ENCODE measurements at places on chromosomes 6 and 20. TPM values are rescaled to one million over a fixed set of nuclear protein-coding genes. Genes with fewer than 3 reads are reported as not detected.
A peak's percentile ranks its signal among the peaks of the same experiment; 100 is the strongest.

Gene LAMA2
- total RNA-seq: 94.0 TPM

Gene PAX1
- total RNA-seq: 0.81 TPM

Gene PDE10A
- total RNA-seq: 25.9 TPM

Gene RNF182
- total RNA-seq: 4.4 TPM

DNA sequence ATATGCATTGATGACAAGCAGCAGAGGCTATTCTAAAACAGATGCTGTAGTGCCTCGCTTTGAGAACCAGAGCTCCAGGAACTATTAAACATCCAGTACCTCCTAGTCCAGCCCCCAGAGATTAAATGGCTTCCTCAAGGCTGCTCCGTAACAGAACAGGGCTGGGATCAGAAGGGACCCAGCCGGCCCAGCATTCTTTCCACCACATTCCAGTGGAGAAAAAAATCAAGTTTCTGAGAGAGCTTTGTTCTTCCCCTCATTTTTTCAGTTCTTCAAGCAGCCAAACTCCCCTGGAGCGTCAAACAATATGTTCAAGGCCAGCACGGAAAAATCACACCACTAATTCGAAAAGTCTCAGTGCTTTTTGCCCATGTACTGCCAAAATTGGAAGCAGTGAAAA lies 5.8 kb upstream of the STMND1 start:
- no peaks in the 10 kb centered on the region for H3K27me3 ChIP-seq
- H3K36me3 ChIP-seq: no peaks in the 10 kb centered on the region
- no peak overlapping the region for H3K4me3 ChIP-seq
- no peak for DNase-seq

DNA sequence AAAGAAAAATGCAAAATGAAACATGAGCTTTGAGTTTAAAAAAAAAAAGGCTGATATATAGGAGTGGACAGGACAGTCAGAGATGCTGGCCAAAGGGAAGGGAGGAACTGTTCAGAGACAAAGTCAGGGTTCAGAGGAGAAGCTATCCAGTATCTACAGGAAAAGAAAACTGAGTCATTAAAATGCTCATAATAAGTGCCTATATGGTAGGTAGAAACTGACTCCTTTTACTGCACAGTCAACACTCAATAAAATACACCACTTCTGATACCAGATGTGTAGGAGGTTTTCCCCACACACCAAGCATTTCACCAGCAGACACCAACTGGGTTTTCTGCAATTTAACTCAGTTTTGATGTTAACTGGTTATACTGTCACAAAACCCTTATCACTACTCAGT lies 32.9 kb downstream of the FRK start:
- DNase-seq: no peak
- H3K27me3 ChIP-seq: no peaks in the 10 kb centered on the region
- no peak overlapping the region for H3K4me3 ChIP-seq
- no peak overlapping the region for H3K27ac ChIP-seq
- no peaks in the 10 kb centered on the region for H3K36me3 ChIP-seq
- no peaks in the 10 kb centered on the region for H3K4me1 ChIP-seq

GRCh38 chr6:126546541-126547120 lies 206.7 kb downstream of the CENPW start:
- no peaks in the 10 kb centered on the region for H3K36me3 ChIP-seq
- DNase-seq: no peak
- no peak overlapping the region for H3K27ac ChIP-seq
- no peaks in the 10 kb centered on the region for H3K4me1 ChIP-seq
- H3K4me3 ChIP-seq: no peak overlapping the region

- H3K27ac ChIP-seq: no peak overlapping the region
- H3K36me3 ChIP-seq: no peaks in the 10 kb centered on the region
- H3K27me3 ChIP-seq: no peaks in the 10 kb centered on the region
- no peak for DNase-seq
- no peaks in the 10 kb centered on the region for H3K4me1 ChIP-seq
- no peak overlapping the region for H3K4me3 ChIP-seq
Measured at GRCh38 chr6:5172897-5173474, 87.8 kb downstream of the LYRM4 start.

GRCh38 chr20:11687546-11688292 lies 230.0 kb upstream of the BTBD3 start:
- H3K4me3 ChIP-seq: no peak overlapping the region
- peaks cover 4% of the 10 kb centered on the region for H3K4me1 ChIP-seq
- H3K36me3 ChIP-seq: no peaks in the 10 kb centered on the region
- no peak for DNase-seq

Gene HUS1B
- 2.3 TPM for total RNA-seq

DNA sequence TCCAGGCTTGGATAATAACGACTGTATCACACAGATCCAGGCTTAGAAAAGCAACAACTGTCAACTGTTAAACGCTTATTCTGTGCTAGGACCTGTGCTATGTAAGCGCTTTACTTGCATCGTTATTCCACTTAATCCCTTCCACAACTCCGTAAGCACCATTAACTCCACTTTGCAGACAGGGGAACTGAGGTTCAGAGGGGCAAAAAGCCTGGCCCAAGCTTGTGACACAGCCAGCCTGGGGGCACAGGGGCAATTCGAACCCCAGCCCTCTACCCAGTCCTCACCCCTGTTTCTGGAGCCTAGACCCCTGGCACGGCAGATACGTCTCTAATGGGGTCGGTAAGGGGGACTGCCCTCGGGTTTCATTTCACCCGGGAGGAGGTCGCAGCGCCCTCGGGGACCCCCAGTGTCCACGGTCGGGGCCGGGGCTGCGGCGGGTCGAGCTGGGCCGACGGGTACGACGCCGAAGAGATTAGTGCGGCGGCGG lies 411 bp downstream of the DSN1 start:
- no peak for DNase-seq
- H3K4me3 ChIP-seq: peak overlapping the region; percentile 74
- H3K4me1 ChIP-seq: peaks cover 23% of the 10 kb centered on the region
- no peaks in the 10 kb centered on the region for H3K36me3 ChIP-seq

Gene OR12D3
- not detected for total RNA-seq

GRCh38 chr6:135286962-135287538 lies 105.9 kb downstream of the MYB start:
- peaks cover 4% of the 10 kb centered on the region for H3K36me3 ChIP-seq
- no peak overlapping the region for H3K4me3 ChIP-seq
- H3K27me3 ChIP-seq: no peaks in the 10 kb centered on the region
- no peak overlapping the region for H3K27ac ChIP-seq

DNA sequence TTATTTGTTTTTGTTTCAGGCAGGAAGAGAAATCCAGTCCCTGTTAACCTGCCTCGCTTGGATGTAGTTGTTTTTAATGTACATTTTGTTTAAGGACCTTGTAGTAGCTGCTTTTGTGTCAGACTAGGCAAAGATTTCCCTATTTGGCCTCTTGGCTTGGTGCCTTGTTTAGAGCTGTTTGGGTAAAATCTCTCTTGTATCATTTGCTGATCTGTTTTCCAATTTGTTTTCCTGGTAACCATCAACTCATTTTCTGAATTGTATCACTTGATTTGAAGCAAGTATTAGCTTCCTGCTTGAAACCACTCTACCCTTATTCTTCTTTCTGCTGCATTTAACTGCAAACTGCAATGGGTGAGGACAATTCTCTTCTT lies 160.7 kb downstream of the ZFAND3 start:
- H3K27ac ChIP-seq: no peak overlapping the region
- DNase-seq: no peak
- H3K27me3 ChIP-seq: no peaks in the 10 kb centered on the region
- peaks cover 47% of the 10 kb centered on the region for H3K4me1 ChIP-seq

GRCh38 chr6:14713008-14713960 lies 532.6 kb upstream of the JARID2 start:
- no peak overlapping the region for H3K27ac ChIP-seq
- no peak for DNase-seq
- H3K36me3 ChIP-seq: no peaks in the 10 kb centered on the region
- H3K4me1 ChIP-seq: no peaks in the 10 kb centered on the region
- no peak overlapping the region for H3K4me3 ChIP-seq
- H3K27me3 ChIP-seq: no peaks in the 10 kb centered on the region

Gene TAAR9
- total RNA-seq: not detected

Gene TP53TG5
- not detected for total RNA-seq

GRCh38 chr20:14582855-14583254 lies 245.4 kb upstream of the FLRT3 start:
- no peak overlapping the region for H3K4me3 ChIP-seq
- no peaks in the 10 kb centered on the region for H3K27me3 ChIP-seq
- H3K27ac ChIP-seq: no peak overlapping the region
- H3K4me1 ChIP-seq: no peaks in the 10 kb centered on the region
- no peaks in the 10 kb centered on the region for H3K36me3 ChIP-seq

Data from thyroid gland (tissue), 4 donors.